ENCODE measurements at places on chromosomes 1 and 21. TPM values are rescaled to one million over a fixed set of nuclear protein-coding genes. Genes with fewer than 3 reads are reported as not detected.

Gene GSTM1
- total RNA-seq = 0.51 TPM

Gene PTGER3
- total RNA-seq = under 0.01 TPM

Gene SUSD4
- under 0.01 TPM for total RNA-seq

Gene C1orf210
- not detected for total RNA-seq

Gene HSD3B1
- not detected for total RNA-seq

Gene CELA3B
- total RNA-seq = not detected

Gene FAM43B
- total RNA-seq = not detected

Gene SLAMF1
- not detected for total RNA-seq

Gene FALEC
- total RNA-seq = not detected

Gene CRNN
- not detected for total RNA-seq

Gene ZNF362
- total RNA-seq = 4.3 TPM

Gene SH2D2A
- total RNA-seq = not detected

Gene HNRNPCL2
- total RNA-seq = not detected

Gene GJA9
- total RNA-seq = not detected

Gene OR2T35
- total RNA-seq = not detected

Gene SPRR2B
- not detected for total RNA-seq

Gene AADACL4
- not detected for total RNA-seq

Gene UAP1
- 124 TPM for total RNA-seq

Gene SYPL2
- not detected for total RNA-seq

Gene WNT3A
- not detected for total RNA-seq

Gene MAD2L2
- 26.7 TPM for total RNA-seq

Gene IFNLR1
- total RNA-seq = not detected

Gene PLA2G4A
- total RNA-seq = 9.2 TPM

Gene ERG
- total RNA-seq = 0.59 TPM

Gene TTC4
- total RNA-seq = 23.4 TPM

Gene SPAG17
- 0.05 TPM for total RNA-seq

Gene HOOK1
- not detected for total RNA-seq

Gene KLHDC9
- 1.5 TPM for total RNA-seq

Gene CD55
- total RNA-seq = 19.6 TPM

Gene TINAGL1
- total RNA-seq = 241 TPM

Gene ACKR1
- total RNA-seq = not detected

Gene TP73
- total RNA-seq = not detected

Gene KCTD3
- 30.0 TPM for total RNA-seq

Gene FMO5
- 0.32 TPM for total RNA-seq

Gene OVAAL
- not detected for total RNA-seq

Gene IVL
- 1.1 TPM for total RNA-seq

Gene CCT3
- 510 TPM for total RNA-seq

Gene CD34
- total RNA-seq = 0.05 TPM

Gene RIMKLA
- under 0.01 TPM for total RNA-seq

Gene DCST1
- total RNA-seq = not detected

Gene REG4
- total RNA-seq = not detected

Gene C1QC
- not detected for total RNA-seq

Gene TTC22
- total RNA-seq = not detected

Gene DMBX1
- total RNA-seq = not detected

Gene CLCNKB
- total RNA-seq = 0.09 TPM

Gene IL19
- total RNA-seq = not detected

Gene TSPEAR
- total RNA-seq = not detected
